ENCODE measurements at places on chromosomes 1 and 21.

GRCh38 chr1:43214501-43215444 is 42.6 kb downstream of the CFAP57 start:
- no peak for DNase-seq

- peak; percentile 68 for DNase-seq
Observed at GRCh38 chr1:205270764-205271163, 43.0 kb downstream of the TMCC2 start.

DNA sequence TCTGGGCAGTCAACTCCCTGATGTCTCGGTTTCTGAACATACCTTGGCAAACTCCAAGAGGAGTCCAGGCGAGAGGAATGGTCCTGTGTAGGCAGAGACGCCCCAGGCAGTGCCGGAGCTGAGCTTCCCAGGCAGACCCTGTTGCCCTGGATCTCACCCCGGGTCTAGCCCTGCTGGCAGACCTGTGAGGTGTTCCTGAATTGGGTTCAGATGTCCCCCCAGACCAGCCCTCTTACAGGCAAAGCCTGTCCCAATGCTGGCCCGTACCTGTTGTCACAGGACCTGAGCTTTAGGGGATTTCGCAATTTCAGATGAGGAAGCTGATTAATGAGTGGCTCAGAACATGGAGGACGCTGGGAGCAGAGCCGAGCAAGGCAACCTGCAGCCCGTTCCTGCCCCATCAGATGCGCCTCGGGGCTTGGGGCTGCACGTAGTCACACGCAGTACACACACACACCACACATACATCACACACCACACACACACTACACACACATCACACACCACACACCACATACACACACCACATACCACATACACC is 38.5 kb upstream of the PDE9A start:
- no peak for DNase-seq

GRCh38 chr1:51553911-51554310 is 34.8 kb upstream of the EPS15 start:
- DNase-seq, result no peak

GRCh38 chr1:186535388-186536133 is 74.6 kb upstream of the PDC start:
- peak; percentile 93 for DNase-seq

GRCh38 chr1:30837653-30838052 is 70.9 kb downstream of the SDC3 start:
- no peak for DNase-seq

- DNase-seq, result no peak
Observed at GRCh38 chr1:21942464-21942863, 5.4 kb upstream of the HSPG2 start.

DNA sequence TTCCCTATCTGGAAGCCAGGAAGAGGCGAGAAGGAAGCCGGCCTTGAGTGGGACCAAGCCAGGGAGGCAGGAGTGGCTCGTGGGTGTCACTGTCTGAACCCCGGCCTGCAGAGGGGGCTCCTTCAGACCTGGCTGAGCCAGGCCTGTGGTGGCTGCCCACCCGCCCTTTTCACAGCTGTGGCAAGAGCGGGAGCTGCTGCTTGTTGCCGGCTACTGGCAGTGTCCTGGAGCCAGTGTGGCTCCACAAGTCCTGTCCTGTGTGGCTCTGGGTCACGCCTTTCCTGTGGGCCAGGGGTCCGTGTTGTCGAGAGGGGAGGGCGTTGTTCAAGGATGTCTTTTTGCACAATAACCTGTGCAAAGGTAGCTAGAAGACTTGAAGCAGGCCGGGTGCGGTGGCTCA is 1.3 kb downstream of the PFKL start:
- no peak for DNase-seq

- DNase-seq, result no peak
Observed at GRCh38 chr1:162389021-162389818, 7.7 kb downstream of the C1orf226 start.

- no peak for DNase-seq
Observed at GRCh38 chr1:93573940-93574469, 107.6 kb downstream of the BCAR3 start.

DNA sequence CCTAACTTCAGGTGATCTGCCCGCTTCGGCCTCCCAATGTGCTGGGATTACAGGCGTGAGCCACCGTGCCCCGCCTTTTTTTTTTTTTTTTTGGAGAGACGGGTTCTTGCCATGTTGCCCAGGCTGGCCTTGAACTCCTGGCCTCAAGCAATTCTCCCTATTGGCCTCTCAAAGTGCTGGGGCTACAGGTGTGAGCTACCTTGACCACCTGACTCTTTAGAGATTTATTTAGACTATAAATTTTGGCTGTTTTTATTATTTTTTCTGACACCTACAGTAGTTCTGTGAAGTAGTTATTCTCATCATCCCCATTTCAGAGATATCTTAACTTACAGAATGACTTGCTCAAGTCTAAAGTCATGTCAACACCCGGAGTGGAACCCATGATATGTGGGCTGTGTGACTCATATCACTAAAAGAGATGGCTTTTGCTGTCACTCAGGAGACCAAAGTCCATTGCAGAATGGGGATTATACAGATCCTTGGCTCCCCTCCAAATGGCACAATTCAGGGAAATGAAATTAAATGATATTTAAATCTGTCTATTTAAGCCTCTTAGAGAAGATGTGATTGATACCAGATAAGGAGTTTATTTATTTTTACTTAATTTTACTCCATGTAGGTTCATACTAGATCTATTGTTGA is 93.2 kb downstream of the CTH start:
- DNase-seq, result peak; percentile 9

GRCh38 chr1:153977250-153978240 is at the start of gene JTB:
Gene JTB (minus strand): TSS chr1:153977674. CDS start chr1:153977252, 422 bp downstream.
- DNase-seq, result peak; percentile 86

GRCh38 chr1:115534106-115534505 is 107.7 kb upstream of the VANGL1 start:
- DNase-seq, result no peak

- peak; percentile 2 for DNase-seq
Observed at GRCh38 chr1:100581096-100581705, 43.3 kb downstream of the GPR88 start.

- DNase-seq, result no peak
Observed at GRCh38 chr1:116900471-116901365, 9.0 kb upstream of the PTGFRN start.

DNA sequence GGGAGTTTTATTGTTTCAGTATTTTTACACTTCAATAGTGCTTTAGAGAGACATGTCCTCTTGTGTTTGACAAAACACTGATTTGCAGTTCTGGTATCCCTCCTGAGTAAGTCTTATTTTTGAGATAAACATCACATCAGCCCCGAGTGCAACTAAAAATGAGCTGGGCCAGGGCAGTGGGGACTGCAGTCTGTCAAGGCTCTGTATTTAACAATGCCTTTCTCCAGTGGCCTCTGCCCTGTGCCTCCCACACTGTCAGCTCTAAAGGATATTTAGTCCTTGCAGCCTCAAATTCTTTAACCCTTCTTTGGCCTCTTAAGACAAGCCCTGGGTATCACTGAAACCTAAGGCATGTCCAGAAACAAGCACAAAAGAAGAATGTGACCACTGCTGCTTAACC is 160.6 kb downstream of the ST6GALNAC5 start:
- no peak for DNase-seq

DNA sequence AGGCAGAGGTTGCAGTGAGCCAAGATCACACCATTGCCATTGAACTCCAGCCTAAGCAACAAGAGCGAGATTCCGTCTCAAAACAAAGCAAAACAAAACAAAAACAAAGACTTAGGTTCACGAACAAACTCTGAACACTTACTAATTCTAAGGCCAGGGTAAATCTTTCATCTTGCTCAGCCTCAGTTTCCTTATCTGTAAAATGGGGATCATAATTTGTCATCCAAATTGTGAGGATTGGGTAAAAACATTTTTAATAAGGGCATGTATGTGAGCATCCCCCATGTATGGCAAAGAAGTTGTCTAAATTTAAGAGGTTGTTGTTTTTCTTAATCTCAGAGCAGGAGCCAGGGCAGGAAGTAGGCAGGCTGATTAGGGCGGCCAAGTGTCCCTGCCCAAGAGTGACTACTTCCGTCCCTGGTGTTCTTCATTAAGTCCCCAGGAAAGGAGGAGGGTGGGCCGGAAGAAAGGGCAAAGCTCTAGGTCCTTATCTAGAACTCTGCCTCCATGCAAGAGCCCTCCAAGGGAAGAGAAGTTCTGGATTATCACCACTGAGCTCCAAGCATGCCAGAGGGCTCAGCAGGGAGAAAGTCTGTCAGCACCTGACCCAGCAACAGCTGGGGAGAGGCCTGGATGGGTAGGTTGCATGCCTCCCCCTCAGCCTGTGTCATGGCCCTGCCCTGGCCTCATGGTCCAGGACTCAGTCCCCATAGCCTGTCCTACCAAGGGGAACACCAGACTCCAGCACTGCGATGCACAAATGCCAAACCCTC is 49.9 kb upstream of the CLIC4 start:
- no peak for DNase-seq

DNA sequence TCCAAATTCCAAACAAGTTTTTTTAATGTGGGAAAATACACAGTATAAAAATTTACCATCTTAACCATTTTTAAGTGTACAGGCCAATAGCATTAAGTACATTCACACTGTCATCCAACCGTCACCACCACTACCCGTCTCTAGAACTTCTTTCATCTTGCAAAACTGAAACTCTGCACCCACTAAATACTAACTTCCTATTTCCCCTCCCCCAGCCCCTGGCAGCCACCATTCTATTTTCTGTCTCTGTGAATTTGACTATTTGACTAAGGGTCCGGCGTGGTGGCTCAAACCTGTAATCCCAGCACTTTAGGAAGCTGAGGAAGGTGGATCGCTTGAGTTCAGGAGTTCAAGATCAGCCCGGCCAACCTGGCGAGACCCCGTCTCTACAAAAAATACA is 36.1 kb downstream of the CLSTN1 start:
- no peak for DNase-seq

DNA sequence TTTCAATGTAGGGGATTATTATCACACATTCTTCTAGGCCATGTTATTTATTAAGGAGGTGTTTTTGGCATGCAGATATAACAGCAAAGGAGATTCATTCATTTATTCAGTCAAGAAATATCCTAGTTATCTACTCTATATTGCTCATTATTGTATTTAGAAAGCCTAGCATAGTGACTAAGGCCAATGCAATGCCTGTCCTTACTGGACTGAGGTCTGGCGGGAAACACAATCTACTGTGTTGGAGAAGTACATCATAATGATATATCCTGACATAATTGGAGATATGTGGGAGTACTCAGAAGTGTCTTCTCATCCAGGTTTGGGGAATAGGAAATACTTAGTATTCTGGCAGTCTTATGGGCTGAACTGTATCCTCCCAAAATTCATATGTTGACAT is 421.5 kb upstream of the USP24 start:
- DNase-seq, result no peak

DNA sequence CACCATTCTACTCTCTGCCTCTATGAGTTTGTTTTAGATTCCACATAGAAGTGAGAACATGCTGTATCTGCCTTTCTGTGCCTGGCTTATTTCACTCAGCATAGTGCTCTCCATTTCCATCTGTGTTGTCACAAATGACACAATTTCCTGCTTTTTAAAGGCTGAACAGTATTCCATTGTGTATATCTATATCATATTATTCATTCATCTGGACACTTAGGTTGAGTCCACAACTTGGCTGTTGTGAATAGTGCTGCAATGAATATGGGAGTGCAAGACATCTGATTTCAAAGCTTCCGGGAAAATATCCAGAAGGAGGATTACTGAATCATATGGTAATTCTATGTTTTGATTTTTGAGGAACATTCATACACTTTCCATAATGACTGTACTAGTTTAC is 20.1 kb upstream of the DONSON start:
- DNase-seq, result peak; percentile 67

DNA sequence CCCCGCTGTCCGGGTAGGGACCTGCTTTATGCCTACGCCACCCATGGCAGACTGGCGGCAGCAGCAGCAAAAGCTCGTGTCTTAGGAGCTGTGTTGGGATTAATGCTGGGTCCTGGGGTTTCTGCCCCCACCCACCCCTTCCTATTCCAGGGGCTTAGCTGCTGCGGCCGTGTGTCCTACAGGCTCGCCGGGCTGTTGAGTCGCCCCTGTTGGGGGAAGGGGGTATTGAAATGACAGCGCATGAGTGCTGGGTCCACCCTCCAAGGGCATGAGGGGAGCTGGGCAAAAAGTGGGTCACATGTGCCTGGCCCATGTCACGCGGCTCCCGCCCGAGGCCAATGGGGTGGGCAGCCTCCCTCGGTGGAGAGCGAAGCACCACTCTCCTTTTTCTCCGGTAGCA is 118.3 kb upstream of the COL6A1 start:
- DNase-seq, result no peak

DNA sequence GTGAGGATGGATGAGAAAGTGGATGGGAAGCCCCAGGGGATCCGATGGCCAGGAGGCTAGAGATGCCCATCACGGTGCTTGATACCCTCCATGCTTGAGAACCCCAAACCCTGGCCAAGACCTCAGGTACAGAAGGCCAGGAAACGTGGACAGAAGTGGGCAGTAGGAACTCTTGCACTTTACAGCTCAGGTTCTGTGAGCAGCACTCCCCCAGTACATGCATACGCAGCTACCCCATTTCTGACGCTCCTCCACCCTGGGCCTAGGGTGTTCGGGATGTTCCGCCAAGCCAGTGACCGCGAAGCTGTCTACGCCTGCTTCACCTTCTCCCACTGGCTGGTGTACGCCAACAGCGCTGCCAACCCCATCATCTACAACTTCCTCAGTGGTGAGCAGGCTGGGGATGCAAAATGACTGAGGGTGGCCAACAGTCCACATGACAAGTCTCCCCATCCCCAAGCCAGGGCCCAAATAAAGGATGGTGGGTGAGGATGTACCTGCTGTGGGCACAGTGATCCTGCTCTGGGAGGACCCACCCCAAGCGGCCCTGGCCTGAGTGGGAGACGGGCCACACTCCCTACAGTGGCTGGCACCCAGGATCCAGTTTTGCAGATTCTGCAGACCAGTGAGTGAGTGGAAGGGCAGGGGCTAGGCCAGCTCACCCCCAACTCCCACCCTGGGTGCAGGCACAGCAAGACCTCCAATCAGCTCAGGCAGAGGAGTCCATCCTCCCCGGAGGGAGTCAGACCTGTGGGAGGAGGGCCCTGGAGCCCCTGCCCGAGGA is 7.4 kb downstream of the HCRTR1 start:
- DNase-seq, result no peak

GRCh38 chr21:41974752-41975053 is 20.9 kb upstream of the C2CD2 start:
- DNase-seq, result no peak

DNA sequence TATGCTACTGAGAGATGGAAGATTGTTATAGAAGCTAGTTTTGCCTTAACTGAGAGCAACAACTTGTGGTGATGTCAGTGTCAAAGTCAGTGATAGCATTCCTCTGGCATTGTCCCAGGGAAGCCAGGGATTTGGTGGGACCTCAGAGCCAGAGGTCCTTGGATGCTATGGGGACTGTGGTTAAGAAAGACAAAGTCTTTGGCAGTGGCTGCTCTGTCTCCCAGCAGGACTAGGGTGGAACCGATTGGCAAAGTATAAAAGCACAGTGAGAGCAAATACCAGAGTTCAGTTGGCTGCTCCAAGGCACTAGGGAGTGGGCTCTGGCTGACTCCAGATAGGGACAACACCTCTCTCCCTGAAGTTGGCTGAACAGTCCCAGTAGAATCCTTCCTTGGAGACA is 104.8 kb downstream of the GDAP2 start:
- DNase-seq, result no peak

All from lung microvascular endothelial cell (primary cell).